ENCODE measurements at places on chromosomes 6 and 20. TPM values are rescaled to one million over a fixed set of nuclear protein-coding genes. Genes with fewer than 3 reads are reported as not detected.

Gene VIP
- not detected for total RNA-seq

Gene RIMS4
- total RNA-seq = 0.17 TPM

Gene RAET1G
- 5.8 TPM for total RNA-seq

Gene LPA
- total RNA-seq = not detected

Gene ETV7
- 0.99 TPM for total RNA-seq

Gene CD2AP
- 12.6 TPM for total RNA-seq

Gene FAM209A
- total RNA-seq = not detected

Gene OR2B6
- not detected for total RNA-seq

Gene SLC52A3
- total RNA-seq = not detected

Gene TFAP2A
- total RNA-seq = under 0.01 TPM

Gene RTEL1
- total RNA-seq = 12.2 TPM

Gene SOBP
- total RNA-seq = 8.8 TPM

Gene TPD52L1
- 10.8 TPM for total RNA-seq

Gene MLN
- not detected for total RNA-seq

Gene PEDS1
- 11.3 TPM for total RNA-seq

Gene FAM8A1
- 25.0 TPM for total RNA-seq

Gene PTPRT
- not detected for total RNA-seq

Gene TGM2
- total RNA-seq = 109 TPM

Gene ISM1
- not detected for total RNA-seq

Gene MPC1
- 31.0 TPM for total RNA-seq

Gene STX16
- total RNA-seq = 52.9 TPM

Gene LRRC73
- total RNA-seq = 0.50 TPM

Gene PLG
- total RNA-seq = not detected

Gene HS3ST5
- total RNA-seq = not detected

Gene ATP6V1G2
- 5.7 TPM for total RNA-seq

Gene EFCAB8
- not detected for total RNA-seq

Gene TEAD3
- total RNA-seq = 13.5 TPM

Gene CARMIL1
- 35.7 TPM for total RNA-seq

All from smooth muscle cell of trachea (primary cell).